Astrocyte (in vitro differentiated cells and primary cell): ENCODE measurements at places on chromosomes 13 and 19. TPM values are rescaled to one million over a fixed set of nuclear protein-coding genes. Genes with fewer than 3 reads are reported as not detected.

GRCh38 chr13:98143601-98144026 is 720 bp downstream of the FARP1 start:
- no peak for DNase-seq

- peak; percentile 29 for DNase-seq
These were observed 125.2 kb downstream of the ATP11A start for GRCh38 chr13:112814905-112815585.

DNA sequence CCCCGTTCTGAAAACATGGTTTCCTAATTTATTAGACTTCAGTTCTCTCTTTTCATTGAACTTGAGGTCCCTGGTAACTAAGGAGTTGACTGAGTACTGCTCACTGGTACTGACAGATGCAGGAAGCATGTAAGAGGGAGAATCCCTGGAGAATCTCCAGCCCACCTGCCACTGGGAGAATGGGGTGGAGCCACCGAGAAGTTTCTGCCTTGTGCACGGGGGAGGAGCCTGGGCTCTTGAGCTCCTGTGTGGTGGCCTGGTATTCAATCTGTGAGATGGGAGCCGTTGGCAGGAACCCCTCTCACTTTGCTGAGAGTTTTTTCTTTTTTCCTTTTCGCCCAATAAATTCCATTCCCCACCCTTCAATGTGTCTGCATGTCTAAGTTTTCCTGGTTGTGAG is 13.2 kb upstream of the AKAP11 start:
- DNase-seq: no peak

DNA sequence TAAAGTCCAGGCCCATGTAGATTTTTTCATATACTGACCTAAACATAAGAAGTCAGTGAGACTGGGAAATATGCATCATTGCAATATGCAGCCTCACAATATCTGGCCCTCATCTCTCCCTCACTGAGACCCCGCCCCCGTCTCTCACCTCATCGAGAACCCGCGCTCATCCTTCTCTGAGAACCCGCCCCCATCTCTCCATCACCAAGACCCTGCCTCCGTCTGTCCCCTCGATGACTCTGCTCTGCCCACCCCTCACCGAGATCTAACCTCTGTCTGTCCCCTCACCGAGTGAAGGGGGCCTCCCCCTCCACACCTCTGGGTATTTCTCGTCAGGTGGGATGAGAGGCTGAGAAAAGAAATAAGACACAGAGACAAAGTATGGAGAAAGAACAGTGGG is 20.5 kb upstream of the ZNF846 start:
- DNase-seq: no peak

DNA sequence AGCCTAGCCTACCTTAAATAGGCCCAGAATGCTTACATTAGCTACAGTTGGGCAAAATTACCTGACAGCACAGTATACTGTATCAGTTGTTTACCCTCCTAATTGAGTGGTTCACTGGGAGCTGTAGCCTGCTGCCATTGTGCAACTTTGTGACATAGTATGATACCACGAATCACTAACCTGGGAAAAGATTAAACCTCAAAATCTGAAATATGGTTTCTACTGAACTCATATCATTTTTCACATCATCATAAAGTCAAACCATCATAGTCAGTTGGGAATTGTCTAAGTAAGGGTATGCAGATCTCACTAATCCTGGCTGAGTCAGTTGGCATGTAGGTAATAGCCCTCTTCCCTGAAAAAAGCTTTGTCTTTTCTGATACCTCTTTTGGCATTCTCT is 9.2 kb downstream of the PAN3 start:
- DNase-seq: no peak

The RASIP1 gene
- total RNA-seq: 0.26 and 0.68 TPM in 2 replicates
